ENCODE measurements at places on chromosomes 4 and X.

GRCh38 chrX:45783002-45783401, 582.3 kb upstream of the DIPK2B start:
- no peak for DNase-seq

- no peak for DNase-seq
Measured at GRCh38 chrX:41003506-41004270, 81.6 kb upstream of the USP9X start.

GRCh38 chr4:6235901-6236640, 33.6 kb upstream of the WFS1 start:
- DNase-seq, result no peak

DNA sequence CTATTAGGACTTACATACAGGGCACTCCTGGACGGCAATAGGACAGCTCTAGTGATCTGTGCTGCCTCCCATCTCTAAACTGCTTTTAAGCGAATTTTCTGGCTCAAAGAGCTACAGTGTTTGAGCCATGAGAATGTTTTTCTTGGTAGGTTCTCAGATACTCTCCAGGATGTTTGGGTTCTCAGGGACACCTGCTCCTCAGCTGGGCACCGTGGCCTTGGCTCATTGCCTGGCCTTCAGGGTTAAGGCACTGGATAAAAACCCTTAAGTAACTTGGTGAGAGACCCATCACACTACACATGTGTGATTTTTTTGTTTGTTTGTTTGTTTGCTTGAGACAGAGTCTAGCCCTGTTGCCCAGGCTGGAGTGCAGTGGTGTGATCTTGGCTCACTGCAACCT, 38.5 kb upstream of the HERC5 start:
- DNase-seq, result no peak

DNA sequence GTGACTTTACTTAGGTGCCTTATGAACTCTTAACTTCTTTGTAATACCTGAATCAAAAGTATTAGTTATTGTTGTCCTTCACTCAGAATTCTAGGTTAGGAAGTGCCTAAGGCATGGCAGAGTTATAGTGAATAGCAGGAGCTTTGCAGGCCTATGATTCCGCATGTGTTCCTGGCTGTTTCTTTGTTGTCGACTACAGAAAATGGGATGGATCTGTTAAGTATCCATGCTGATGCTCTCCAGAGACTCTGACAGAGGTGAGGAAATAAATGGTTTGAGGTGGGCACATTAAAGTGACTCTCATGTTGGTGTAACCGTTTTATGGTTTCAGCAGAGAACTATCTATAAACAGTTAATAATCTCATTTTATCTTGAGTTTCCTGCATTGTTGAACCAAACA, 1601.3 kb downstream of the PCDH7 start:
- DNase-seq, result no peak

- no peak for DNase-seq
Measured at GRCh38 chrX:135977611-135978010, 3.8 kb upstream of the MMGT1 start.

- no peak for DNase-seq
Measured at GRCh38 chr4:168765726-168766125, 244.3 kb downstream of the CBR4 start.

GRCh38 chr4:57355101-57355665, 245.0 kb upstream of the IGFBP7 start:
- no peak for DNase-seq

DNA sequence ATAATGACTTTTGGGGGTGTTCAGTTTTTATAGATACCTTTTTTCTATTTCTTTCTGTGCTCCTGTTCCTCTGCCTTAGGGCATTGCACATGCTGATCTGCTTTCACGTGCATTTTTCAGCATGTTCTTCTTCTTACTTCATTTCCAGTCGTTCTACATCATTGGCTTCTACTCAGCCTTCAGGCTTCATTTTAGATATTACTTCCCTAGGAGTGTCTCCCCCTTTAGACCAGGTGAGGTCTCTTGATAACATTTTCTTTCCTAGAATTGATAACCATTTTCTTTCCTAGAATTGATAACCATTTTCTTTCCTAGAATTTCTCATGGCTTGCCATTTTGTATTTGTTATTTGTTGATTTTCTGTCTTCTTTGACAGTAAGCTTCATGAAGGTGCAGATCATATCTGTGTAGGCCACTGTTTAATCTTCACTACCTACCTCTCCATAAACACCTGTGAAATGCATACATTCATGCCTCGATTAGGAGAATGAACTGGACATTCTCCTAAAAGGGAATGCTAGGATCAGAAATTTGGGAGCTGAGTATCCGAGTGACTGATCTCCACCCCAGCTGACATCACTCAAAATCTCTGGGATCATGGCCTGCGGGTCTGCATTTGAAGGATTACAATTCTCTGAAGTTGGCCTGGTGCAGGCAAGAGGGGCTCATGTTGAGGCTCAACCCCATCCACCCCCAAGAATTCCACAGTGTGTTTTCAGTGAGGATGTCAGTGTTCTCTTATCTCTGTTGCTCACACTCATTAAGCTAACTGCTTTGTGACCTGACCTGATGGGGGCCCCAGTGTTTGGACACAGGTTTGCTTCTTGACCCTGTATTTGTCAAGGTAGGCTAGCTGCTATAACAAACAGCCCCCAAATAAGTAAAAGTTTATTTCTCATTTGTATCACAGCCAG, 45.7 kb downstream of the GYG2 start:
- no peak for DNase-seq

DNA sequence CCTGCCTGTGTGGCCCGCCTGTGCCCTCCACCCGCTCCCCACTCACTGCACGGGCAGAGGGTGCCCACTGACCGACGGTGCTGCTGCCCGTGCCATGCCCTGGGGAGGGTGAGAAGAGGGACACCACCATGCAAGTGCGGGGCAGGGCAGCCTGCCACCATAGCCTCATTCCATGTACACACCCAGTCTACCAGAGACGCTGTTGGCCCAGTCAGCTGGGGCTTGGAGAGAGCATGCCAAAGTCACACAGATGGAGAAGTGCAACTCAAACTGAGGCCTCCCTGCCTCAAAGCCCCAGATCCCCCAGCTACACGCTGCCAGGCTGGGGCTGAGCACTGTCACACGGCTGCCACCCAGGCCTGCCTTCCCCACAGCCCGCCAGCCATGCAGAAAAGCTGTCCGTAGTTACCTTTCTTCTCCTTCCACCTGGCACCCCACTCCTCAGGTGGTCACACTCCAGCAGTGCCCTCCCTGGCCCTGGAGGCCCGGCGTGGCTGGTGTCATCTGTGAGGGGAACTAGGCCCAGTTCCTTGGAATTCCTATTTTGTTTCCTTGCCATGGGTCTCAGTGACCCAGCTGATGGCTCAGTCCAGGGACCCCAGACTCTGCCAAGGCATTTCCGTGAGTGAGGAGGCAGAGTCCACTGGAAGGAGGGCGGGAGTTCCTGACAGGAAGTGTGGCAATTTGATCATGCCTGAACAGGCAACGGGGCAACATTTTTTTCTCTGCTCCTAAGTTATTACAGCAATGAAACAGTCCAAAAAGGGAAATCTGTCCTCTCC, at the start of gene SLC2A9:
Gene SLC2A9, minus strand, starts transcription at position 627 of the 782 bp plus-strand sequence. Its CDS starts 68 bp downstream, at position 559.
- no peak for DNase-seq

GRCh38 chrX:37608156-37608555, 36.7 kb downstream of the LANCL3 start:
- DNase-seq, result no peak

DNA sequence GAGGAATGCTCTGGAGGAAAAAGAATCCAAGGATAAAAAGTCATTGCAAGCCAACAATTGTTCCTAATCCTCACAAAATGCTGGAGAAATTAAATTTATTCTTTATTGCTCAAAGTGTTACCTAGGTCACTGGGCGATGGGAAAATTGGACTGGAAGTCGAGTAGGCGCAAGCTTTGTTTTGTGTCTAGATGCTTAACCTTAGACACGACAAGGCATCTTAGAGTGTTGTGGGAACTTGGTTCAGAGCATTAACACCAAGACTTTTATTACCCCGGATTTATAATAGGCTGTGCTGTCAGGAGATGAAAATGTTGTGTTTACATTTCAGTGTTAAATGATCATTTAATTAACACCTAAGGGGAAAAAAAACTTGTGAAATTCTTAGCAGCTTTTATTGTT, 25.1 kb downstream of the SLIT2 start:
- DNase-seq, result no peak

- no peak for DNase-seq
Measured at GRCh38 chr4:188399834-188400233, 260.6 kb downstream of the TRIML1 start.

- DNase-seq, result no peak
Measured at GRCh38 chrX:143669395-143669794, 33.5 kb upstream of the SLITRK4 start.

DNA sequence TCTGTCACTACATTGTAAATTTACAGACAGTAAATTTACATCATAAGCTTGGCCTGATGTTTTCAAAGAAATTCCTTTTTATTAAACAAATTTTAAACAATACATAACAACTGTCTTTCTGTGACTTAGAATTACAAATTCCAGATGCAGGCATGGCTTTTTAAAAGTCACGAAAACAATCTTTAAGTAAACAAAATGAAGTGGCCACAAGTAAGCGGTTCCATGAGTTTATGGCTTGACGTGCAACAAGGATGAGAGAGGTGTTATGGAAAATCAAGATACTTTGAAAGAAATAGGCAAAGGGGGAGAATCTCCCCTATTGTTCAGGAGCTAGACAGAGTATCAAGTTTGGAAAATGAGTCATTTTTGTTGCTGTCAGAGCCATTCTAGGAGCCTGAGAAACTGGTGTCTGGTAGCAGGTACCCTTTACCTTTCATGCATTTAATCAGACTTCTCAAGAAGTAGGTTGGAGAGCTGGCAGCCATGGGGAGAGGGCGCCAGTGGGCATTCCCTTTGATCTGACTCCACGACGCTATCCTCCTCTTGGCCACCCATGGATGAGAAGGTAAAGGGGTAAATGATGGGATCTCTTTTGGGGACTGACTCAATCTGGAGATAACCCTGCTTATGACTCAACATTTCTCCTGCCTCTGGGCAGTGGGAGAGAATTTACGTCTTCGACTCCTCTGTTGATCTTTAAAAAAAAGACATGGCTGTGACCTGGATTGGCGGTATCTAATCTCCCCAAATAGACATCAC, 217.2 kb downstream of the SPRY1 start:
- DNase-seq, result no peak

- no peak for DNase-seq
Measured at GRCh38 chr4:175705407-175705806, 106.7 kb downstream of the GPM6A start.

- DNase-seq, result no peak
Measured at GRCh38 chr4:31375936-31376335, 655.8 kb downstream of the PCDH7 start.

DNA sequence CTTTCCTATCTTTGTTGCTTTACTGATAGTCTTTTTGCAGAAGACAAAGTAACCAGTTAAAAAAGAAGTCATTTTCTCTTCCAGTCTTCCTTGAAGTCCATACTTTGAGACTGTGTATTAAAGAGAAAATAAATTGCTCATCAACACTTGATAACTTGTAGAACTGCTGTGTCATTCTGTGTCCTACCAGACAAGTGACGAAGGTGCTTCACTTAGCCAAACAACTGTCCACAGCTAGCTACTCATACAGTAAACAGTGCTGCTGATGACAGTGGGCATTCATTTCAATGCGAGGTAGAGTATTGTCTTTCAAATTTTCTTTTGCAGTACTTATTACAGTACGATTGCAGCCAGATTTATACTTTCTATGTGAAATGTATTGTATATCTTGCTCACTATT, 11.5 kb downstream of the COL25A1 start:
- DNase-seq, result no peak

GRCh38 chrX:76184276-76184675, 11.4 kb downstream of the PBDC1 start:
- DNase-seq, result no peak

GRCh38 chr4:81786063-81786763, 314.5 kb upstream of the RASGEF1B start:
- DNase-seq, result no peak

- no peak for DNase-seq
Measured at GRCh38 chrX:22952010-22952409, 47.8 kb upstream of the DDX53 start.

DNA sequence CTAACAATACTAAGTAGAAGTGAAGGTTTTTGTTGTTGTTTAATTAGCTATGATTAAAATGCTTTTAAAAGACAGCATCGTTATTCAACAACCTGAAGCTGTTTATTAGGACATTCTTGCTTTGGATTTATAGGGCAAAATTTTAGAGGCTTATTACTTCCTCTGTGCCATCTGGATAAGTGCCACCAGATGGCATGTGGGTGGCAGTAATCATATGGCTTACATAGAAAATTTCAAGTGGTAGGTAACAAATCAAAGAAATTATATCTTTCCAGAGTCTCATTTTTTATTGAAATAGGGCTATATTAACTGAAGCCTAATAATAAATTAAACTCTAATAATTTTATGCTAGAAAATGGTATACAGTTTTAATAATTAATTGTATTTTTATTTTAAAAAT, 83.3 kb upstream of the HTR2C start:
- DNase-seq, result no peak

DNA sequence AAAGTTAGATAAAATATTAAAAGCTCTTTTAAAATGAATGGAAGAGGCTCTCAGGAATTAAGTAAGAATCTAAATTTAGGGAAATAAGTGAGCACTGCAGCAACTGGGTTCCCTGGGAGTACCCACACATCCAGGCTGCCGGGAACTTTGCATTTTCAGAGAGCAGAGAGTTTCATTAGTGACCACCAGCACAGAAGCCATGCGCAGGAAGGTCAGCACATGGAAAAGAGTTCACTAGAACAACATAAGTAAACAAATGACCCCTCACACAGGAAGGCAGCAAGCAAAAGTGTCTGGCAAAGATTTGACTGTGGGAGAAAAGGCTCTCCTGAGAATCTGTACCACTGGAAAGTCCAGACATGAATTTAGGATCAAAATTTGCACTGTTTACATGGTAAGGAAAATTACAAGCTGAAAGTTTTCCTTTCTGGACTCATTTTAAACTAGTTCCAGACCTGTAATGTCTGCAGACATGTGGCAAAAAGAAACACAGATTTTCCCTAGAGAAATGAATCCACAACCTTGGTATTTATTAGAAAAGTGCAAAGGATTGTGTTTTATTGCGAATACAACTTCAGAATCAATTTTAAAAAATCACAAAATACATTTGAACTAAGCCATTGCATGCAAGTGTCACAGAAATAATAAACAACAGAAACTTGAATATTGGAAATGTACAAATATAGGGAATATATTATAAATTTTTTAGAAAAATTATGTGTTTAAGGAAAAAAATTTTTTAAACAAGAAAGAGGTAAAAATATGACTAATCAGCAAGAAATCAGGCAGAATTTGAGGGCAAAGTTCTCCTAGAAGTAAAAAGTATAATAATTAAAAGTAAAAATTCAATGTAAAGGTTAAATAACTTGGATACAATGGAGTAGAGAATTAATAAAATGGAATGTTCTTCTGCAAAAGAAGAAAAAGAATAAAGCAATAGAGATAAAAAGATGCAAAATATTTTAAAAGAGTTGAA, 18.4 kb upstream of the MYOZ2 start:
- no peak for DNase-seq

GRCh38 chrX:155662282-155662681, 49.5 kb upstream of the TMLHE start:
- no peak for DNase-seq

Data from stimulated activated CD4-positive, alpha-beta T cell treated with anti-CD3 and anti-CD28 coated beads, Interleukin-1b, Interleukin-23, amount 100 ng/mL, for 1 hour (primary cell).